Sigmoid colon (tissue), 7 donors: ENCODE measurements at places on chromosomes 11 and 22. TPM values are rescaled to one million over a fixed set of nuclear protein-coding genes. Genes with fewer than 3 reads are reported as not detected.
A peak's percentile ranks its signal among the peaks of the same experiment; 100 is the strongest.

GRCh38 chr11:130203766-130204702 is 44.5 kb downstream of the ST14 start:
- peak; percentile 30 for DNase-seq

DNA sequence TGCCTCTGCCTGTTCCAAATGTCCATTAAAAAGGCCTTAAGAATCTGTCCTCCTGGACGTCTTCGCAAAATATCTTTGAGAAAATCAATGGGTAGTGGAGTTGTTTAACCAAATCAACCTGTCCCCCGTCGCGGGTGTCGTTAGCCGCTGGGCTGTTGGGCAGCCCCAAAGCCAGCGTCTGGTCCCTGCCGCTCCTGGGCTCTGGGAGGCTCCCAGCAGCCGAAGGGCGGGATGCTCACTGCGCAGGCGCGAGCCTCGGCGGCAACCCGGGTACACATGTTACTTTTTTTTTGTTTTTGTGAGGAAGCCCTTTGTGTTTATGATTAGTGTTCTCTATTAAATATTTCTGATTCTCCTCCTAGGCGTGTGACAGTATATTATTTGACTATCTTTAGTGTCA is 12.6 kb downstream of the MMP10 start:
- no peak for DNase-seq

GRCh38 chr11:924406-925157 is 1.1 kb upstream of the AP2A2 start:
- DNase-seq = peak; percentile 73

- DNase-seq = no peak
These were observed 39.7 kb downstream of the USP35 start for GRCh38 chr11:78228467-78228866.

DNA sequence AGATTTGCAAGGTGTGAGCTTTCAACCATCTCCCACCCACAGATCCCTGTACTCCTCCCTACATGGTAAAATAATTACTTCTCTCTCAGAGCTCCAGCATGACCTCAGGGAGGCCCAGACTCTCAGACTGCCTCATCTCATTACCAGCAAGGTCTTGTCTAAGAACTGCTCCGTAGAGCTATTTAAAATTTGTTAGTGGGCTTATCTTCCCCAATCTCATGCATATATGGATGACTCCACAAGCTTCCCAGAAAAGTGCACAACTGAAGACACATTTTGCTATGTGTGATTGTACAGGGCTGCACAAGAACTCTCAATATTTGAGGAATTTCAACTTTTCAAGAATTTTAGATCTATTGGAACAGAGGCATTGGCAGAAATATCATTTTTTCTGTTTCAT is 230.3 kb downstream of the CSNK2A3 start:
- DNase-seq = no peak

DNA sequence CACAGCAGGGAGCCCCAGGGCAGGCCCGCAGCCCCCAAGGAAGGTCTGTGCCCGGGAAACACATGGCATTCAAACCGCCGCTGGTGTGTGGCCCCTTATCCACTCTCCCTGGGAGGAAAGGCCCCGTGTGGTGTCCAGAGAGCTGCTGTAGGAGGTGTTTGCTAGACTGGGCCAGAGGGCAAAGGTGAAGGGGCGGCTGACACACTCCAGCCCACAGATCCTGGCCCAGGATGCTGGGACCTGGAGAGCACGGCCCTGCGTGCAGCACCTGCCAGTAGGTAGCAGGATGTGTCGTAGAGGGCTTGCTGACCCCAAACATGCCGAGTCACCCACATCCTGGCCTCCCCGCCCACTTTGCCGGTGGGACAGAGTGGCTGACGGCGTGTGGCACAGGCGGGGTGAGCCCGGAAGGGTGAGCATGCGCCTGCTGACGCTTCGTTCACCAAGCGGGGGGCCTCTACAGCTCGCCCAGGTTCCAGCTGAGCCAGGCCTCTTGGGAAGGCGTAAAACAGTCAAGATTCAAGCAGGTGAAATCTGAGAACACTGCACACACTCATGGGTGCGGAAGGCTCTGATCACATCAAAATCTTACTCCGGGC is 11.0 kb downstream of the OSBPL5 start:
- DNase-seq = no peak

GRCh38 chr11:77806993-77807392 is 13.5 kb downstream of the RSF1 start:
- no peak for DNase-seq

DNA sequence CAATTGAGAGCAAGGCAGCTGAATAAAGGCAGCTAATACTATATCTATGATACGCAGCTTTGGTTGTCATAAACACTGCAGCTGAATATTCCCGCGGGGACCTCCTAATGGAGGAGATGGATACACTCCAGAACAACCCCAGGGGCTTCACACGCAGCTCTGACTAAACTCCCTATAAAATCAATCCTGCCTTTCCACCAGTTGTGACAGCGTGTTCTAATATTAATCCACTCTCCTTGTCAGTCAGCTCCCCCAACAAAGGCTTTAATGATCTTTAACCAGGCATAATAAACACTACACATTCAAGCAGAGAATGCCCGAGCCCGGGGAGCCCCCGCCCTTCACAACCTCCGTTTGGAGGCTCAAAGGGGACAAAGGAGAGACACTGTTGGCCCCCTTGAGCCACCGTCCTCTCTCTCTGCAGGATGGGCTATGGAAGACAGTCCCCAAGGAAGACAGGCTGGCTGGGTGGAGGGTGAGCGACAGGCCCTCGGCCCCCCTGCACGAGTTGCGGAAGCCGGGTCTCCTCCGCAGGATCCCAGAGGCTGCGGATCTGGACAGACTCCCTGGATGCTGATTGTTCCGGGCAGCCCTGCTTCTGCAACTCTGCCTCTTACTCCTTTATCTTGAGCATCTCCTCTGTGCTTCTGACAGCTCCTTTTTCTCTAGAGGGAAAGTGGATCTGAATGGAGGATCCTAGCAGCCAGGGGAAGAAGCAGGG is 565.2 kb downstream of the BUD13 start:
- no peak for DNase-seq

GRCh38 chr11:73028611-73029010 is 113.5 kb downstream of the FCHSD2 start:
- no peak for DNase-seq

GRCh38 chr11:111774955-111775710 is 8.9 kb upstream of the PPP2R1B start:
- no peak for DNase-seq

DNA sequence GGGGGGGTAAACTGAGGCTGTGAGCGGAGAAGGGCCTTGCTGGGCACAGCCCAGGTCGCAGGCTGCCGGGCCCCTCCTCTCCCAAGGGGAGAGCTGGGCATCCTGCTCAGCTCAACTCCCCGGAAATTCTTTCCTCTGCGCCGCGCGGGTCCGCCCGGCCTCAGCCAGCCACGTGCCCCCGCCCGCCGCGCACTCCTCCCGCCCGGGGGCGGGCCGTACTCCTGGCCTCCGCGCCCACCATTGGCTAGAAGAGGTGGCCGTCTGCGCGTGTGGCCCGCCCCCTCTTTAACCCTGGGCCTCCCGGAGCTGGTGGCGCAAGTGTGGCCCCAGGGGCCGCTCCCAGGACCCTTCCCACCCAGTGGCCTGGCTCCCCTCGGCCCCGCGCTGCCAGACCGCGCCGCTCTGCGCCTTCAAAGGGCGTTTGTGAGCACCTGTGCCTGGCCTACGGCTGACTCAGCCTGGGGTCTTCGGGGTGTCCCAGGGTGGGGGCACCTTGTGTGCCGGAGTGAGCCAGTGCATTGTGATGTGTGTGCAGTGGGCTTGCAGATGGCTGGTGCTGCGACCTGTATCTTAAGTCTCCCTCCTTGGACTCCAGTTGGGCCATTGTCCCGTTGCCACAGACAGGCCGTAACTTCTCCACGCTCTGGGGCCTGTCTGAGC is 2.0 kb downstream of the MRGPRF start:
- peak; percentile 97 for DNase-seq

DNA sequence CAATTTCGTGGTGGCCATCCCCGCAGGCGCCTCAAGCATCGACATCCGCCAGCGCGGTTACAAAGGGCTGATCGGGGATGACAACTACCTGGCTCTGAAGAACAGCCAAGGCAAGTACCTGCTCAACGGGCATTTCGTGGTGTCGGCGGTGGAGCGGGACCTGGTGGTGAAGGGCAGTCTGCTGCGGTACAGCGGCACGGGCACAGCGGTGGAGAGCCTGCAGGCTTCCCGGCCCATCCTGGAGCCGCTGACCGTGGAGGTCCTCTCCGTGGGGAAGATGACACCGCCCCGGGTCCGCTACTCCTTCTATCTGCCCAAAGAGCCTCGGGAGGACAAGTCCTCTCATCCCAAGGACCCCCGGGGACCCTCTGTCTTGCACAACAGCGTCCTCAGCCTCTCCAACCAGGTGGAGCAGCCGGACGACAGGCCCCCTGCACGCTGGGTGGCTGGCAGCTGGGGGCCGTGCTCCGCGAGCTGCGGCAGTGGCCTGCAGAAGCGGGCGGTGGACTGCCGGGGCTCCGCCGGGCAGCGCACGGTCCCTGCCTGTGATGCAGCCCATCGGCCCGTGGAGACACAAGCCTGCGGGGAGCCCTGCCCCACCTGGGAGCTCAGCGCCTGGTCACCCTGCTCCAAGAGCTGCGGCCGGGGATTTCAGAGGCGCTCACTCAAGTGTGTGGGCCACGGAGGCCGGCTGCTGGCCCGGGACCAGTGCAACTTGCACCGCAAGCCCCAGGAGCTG is 24.8 kb downstream of the ADAMTS15 start:
- DNase-seq = no peak

The CDC42EP2 gene
- 11.0 TPM for total RNA-seq

The NTM gene
- total RNA-seq = 18.3 TPM

The GNAZ gene
- total RNA-seq = 27.6 TPM

The RIMBP3B gene
- not detected for total RNA-seq

The SCN4B gene
- 1.4 TPM for total RNA-seq

The CHRDL2 gene
- total RNA-seq = 6.1 TPM

The CLCF1 gene
- 8.9 TPM for total RNA-seq

The DKK3 gene
- 181 TPM for total RNA-seq

The EIF3F gene
- 233 TPM for total RNA-seq

The TREH gene
- not detected for total RNA-seq

The GAS2 gene
- 4.8 TPM for total RNA-seq

The TMPRSS13 gene
- not detected for total RNA-seq

The TYMP gene
- 20.0 TPM for total RNA-seq

The KCNJ4 gene
- not detected for total RNA-seq

The HOATZ gene
- total RNA-seq = not detected

The SLC43A3 gene
- total RNA-seq = 35.3 TPM
